ENCODE measurements at places on chromosomes 3 and 15.
A peak's percentile ranks its signal among the peaks of the same experiment; 100 is the strongest.

- no peak for DNase-seq
Measured at GRCh38 chr3:138450704-138451424, 16.4 kb downstream of the ESYT3 start.

DNA sequence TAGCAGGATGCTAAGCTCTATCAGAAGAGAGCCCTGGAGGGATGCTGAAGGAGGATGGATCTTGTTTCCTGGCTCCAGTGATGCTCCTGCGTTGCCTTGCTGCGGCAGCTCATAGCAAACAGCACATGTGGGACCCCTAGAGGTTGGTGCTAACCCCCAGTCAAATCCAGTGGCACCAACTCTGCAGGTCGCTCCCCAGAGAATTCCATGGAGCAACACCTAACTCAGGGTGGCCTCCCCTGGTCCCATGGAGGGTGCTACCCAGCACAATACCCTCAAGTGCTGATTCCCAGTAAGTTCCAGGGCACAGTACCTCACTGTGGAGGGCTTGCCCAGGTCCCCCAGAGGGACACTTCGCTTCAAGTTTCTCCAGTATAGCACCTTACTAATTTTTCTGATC is 231.2 kb downstream of the NEK10 start:
- DNase-seq: no peak

GRCh38 chr3:190499122-190499521 is 14.8 kb upstream of the IL1RAP start:
- no peak for DNase-seq

- DNase-seq: no peak
Measured at GRCh38 chr3:186653984-186654383, 11.8 kb upstream of the HRG start.

- DNase-seq: peak; percentile 30
Measured at GRCh38 chr15:64651601-64652191, 123.7 kb downstream of the RBPMS2 start.

DNA sequence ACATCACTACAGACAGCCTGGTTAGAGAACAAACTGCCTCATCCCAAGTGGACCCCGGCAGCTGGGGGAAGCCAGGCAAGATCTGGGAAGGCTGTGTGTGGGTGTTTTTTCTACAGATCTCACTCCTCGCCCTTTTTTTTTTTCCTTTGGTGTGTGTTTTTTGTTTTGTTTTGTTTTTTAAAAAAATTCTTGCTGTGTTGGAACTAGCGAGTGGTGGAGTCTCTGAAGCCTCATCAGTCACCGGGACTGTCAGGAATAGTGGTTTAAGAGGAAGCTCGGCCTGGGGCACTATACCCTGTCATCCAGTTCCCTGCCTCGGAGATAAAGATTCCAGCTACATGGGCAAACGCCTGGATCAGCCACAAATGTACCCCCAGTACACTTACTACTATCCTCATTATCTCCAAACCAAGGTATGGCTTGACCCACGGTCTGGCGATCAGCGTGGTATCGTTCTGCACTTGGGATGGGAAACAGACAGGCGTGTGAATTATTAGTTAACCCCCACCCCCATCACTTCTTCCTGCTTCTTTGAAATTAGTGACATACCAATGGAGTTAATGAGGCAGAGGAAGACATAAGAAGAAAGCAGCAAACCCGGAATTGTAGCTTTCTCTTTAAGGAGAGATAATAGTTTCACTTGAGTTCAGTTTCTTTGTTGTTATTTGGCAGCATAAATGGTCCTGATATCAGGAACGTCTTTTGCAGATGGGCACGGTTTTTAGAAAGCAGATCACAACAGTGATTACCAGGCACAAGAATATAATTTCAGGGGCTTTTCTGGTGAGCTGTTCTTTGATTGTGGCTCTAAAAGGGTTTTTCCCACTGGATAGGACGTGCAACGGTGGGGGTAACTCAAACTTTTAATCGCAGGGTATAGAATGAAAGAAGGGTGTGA is 722 bp downstream of the RBMS3 start:
- DNase-seq: no peak

GRCh38 chr3:41248525-41248924 is 49.2 kb downstream of the CTNNB1 start:
- DNase-seq: no peak

DNA sequence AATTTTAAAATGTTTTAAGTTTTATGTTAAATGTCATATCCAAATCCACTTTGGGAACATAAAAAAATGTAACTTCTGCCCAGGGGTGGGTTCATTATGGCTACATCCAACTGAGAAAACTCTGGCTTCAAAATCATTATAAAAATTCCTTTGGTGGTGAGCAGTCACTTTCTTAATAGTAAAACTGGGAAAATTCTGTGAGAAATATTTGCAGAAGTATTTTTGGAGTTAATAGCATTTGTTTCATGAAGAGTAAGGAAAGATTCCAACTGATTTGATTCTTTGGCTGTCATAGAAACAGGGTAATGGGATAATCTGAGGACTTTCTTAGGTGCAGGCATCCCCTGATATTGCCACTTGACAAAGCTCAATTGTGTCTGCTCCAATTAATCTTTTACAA is 38.8 kb downstream of the CPA3 start:
- no peak for DNase-seq

- no peak for DNase-seq
Measured at GRCh38 chr15:99502182-99502581, 63.6 kb upstream of the MEF2A start.

GRCh38 chr3:71444861-71445259 is 138.7 kb downstream of the FOXP1 start:
- DNase-seq: no peak

- DNase-seq: no peak
Measured at GRCh38 chr3:105359098-105359762, 7.5 kb upstream of the ALCAM start.

DNA sequence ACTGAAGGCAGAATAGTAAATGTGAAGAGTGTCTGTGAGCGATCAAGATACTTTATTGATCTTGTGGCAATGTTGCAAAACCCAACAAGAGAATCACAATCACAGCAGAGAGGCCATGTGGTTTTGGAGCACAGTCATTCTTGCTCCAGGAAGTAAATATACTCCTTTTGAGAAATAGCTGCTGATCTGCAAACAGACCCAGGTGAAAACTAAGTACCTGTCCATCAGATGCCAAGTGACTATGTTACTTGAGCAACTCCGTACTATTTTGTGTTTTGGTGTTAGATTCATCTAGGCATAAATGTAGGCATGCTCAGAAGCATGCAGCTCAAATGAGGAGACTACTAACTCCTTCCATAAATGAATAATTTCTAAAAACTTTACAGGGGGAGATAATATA is 627.9 kb downstream of the ZBBX start:
- DNase-seq: no peak
